ENCODE measurements at places on chromosomes 7 and 10.
A peak's percentile ranks its signal among the peaks of the same experiment; 100 is the strongest.

GRCh38 chr10:112278871-112279270 is 4.3 kb upstream of the TECTB start:
- DNase-seq = no peak

GRCh38 chr7:134771889-134772288 is 7.5 kb upstream of the CALD1 start:
- DNase-seq = peak; percentile 54

DNA sequence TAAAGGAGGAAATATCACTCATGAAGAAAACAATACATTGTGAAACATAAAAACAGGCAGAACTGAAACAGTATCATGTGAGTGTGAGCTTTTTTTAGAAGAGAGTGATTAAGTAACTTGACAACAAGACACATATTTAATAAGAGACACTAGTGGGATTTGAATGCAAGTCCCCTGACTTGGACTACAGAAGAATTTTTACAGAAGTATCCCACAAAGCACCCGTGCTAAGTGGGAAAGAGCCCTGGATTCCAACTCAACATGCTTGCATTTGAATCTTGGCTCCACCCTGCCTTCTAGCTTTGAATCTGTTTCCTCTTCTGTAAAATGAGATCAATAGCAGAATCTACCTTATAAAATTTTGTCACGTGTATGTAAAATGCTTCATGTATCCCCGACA is 166.2 kb downstream of the ZNF365 start:
- DNase-seq = no peak

DNA sequence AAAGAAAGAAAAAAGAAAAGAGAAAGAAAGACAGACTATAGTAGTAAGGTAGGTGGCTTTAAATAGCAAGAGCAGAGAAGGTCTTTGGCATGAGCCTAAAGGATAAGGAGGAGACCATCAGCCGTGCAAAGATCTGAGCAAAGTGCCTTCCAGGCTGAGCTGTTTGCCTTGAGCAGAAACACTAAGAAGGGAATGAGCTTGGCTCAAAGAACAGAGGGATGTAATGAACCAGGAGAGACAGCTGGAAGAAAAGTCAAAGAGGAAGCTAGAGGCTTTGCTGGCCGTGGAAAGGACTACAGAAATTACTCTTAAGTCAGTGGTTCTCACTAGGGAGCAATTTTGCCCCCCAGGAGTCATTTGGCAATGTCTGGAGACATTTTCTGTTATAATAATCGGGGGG is 228.6 kb downstream of the FGFR2 start:
- DNase-seq = no peak

DNA sequence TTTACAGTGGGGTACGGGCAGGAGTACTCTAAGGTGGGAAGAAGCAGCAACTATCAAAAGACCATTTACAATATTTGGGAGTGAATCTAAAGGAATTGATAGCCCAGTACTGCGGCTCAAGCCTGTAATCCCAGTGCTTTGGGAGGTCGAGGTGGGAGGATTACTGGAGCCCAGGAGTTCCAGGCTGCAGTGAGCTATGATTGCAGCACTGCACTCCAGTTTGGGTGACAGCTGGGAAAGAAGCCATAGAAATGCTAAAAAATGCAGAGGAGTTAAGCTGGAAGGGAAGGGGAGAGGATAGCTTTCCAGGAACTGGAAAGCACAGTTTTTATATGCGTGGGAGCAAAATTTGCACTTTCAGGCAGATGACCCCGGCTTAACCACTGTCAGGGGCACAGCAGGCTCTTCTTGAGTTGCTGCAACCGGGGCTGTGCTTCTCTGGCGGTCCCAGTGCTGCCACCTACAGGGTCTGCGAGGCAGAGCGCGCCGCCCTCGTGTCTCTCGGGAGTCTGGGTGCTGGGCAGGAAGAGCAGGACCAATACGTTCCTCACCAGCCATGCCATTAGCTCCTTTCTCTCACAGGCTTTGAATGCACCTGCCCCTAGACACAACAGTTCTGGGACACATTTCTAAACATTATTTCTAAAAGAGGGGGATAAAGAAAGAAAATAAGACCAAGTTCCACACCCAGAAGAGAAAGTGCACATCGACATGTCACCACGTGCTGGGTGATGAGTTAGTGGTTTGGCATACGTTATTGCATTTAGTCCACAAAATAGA is 10.1 kb upstream of the BMPER start:
- DNase-seq = no peak

DNA sequence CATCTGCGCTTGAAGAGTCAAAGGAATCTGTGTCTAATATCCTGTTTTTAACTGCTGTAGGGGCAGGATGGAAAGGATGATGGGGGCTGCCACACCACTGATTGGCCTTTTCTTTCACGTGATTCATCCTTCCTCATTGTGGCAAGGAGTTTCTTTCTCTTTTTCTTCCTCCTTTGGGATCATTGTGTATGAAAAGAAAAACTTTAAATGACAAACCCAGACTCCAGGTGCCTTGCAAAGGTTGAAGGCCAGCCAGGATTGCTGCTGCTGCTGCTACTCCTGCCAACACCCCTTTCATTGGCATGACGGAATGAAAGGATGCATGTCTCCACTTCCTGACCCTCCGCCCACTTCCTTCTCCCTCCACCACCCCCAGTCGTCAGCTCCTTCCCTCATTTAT is 6.5 kb upstream of the OIT3 start:
- DNase-seq = no peak

- no peak for DNase-seq
Observed at GRCh38 chr10:34740321-34740720, 74.8 kb downstream of the PARD3 start.

GRCh38 chr7:129273936-129274335 is 49.1 kb downstream of the AHCYL2 start:
- DNase-seq = no peak

- no peak for DNase-seq
Observed at GRCh38 chr10:49184642-49185111, 3.5 kb downstream of the TMEM273 start.

DNA sequence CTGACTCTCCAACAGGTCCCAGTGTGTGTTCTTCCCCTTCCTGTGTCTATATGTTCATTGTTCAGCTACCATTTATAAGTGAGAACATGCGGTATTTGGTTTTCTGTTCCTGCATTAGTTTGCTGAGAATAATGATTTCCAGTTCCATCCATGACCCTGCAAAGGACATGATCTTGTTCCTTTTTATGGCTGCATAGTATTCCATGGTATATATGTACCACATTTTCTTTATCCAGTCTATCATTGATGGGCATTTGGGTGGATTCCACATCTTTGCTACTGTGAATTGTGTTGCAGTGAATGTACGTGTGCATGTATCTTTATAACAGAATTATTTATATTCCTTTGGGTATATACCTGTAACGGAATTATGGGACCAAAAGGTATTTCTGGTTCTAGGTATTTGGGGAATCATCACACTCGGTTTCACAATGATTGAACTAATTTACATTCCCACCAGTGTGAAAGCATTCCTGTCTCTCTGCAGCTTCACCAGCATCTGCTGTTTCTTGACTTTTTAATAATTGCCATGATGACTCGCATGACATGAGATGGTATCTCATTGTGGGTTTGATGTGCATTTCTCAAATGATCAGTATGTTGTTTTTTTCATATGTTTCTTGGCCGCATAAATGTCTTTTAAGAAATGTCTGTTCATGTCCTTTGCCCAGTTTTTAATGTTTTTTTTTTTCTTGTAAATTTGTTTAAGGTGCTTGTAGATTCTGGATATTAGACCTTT is 60.2 kb downstream of the LSMEM1 start:
- no peak for DNase-seq

DNA sequence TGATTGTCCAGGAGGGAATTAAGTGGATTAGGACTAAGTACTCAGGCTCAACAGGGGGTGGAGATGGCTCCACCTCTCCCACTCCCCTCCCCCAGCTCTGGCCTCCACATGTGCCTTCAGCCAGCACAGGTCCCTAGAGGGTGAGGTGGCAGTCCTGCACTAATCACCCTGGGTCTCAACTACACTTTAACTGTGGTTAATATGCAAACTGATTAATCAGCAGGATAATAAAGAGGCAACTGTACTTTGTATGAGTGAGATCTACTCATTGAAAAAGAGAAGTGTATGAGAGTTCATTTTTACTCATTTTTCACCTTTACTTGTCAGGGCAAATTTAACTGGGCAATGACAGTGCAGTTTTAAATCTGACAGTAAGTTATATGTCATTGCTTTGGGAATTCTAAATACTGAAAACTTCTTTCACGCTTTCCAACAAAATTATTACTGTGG is 223.8 kb upstream of the CCDC6 start:
- DNase-seq = no peak

GRCh38 chr7:133313575-133313974 is 60.7 kb downstream of the EXOC4 start:
- DNase-seq = no peak

DNA sequence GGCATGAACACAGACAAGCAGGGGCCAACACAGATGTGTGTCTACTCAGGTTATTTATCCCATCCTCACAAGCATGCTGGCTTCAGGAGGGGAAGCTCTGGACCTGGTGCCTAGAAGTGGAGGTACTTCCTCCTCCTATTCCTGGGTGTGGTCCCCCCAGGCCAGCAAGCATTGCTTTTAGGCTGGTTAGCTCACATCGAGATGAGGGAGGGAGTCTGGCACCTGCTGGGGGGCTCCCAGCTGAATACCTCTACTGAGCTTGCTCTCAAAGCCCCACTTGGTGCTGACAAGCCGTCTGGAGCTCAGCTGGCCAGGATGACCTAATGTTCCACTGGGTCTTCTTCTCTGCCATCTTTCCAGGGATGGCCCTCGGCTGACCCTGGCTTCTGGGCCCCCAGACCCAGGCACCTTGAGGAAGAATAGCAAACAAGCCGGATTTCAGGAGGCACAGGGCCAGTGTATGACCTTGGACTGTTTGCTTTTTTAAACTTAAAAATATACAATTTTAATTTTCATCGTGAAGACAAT is 26.8 kb downstream of the FAM241B start:
- no peak for DNase-seq

DNA sequence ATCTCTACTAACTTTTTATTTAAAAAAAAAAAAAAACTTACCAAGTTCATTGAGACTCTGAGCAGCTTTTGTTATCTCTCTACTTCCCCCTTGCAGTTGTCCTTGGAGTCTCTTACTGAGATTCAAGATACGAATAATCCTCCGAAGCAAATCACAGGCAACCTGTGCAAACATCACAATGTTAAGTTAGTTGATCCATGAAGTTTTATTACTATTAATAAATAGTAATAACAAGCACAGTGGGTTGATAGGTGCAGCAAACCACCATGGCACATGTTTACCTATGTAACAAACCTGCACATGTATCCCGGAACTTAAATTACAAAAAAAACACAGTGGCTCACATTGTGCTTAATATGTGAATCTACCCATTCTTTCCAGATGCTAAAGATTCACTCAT is 36.5 kb downstream of the COG5 start:
- no peak for DNase-seq

- DNase-seq = peak; percentile 90
Observed at GRCh38 chr10:120508393-120508792, 51.4 kb downstream of the PLPP4 start.

DNA sequence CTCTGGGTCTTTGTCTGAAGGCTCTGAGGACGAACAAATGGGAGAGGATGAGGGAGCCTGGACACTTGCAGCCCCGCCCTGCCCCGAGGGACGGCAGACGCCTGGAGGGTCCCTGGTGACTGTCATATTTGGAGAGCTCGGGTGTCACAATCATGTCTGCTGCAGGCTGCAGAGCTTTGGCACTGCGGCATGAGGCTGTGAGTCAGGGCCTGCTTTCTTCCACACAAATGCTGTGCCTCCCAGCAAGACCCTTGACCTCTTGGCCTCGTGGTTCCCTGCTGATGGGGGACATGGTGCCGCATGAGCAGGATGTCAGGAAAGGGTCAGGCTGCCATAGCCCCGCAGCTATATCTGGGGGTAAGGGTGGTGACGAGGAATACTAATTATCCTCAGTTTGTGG is 64.9 kb upstream of the PPIF start:
- no peak for DNase-seq

DNA sequence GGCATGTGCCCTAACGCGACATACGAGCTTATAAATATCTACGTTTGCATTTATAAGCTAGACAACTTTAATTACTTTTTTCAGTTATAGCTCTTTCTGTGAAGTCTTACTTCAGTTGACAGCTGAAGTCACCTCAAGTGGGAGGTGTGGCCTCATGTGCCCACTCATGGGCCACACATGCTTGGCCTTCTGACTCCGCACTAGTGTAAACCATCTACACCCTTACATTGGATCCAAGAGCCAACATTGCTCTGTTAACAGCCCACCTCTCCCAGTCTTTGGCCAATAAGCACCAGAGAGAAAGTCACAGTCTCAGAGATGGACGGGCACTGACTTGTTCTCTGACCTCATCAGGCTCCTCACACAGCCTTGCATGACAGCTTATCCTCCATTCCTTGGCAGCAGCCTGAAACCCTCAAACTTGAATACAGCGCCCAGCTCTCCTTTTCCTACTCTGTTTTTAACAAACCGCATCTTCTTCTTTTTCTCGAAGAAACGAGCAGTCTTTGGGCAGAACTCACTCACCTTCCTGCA is 70.9 kb upstream of the AMPH start:
- peak; percentile 61 for DNase-seq

GRCh38 chr10:57338823-57339558 is 928.7 kb downstream of the IPMK start:
- DNase-seq = no peak

DNA sequence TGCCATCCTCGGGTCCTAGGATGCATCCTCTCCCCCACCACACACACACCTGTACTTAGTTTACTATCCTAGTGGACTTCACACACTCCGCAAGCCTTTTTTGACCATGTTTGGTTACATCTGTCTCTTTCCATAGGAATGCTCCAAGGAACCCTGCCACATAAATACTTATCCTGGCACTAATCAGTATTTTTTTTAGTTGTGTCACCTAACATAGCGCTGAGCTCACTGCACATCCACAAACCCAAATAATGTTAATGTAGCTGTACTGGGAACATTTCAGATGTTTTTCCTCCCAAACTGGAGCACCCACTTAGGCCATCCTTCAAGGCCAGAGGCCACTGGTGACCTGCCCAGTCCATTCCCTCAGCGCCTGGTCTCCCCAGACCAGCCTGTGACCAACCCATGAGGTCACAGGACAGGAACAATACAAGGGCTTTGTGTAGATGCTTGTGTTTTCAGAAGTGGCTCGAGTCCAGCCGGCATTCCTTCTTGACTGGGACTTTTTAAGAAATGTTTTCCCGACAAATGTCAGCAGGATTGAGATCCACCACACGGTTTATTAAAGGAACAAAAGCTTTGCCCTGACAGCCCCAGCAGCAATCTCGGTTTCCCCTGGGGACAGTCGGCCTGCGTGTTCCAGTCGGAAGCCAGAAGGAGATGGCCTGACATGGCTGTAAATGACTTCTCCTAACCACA is 181.4 kb downstream of the JCAD start:
- no peak for DNase-seq

DNA sequence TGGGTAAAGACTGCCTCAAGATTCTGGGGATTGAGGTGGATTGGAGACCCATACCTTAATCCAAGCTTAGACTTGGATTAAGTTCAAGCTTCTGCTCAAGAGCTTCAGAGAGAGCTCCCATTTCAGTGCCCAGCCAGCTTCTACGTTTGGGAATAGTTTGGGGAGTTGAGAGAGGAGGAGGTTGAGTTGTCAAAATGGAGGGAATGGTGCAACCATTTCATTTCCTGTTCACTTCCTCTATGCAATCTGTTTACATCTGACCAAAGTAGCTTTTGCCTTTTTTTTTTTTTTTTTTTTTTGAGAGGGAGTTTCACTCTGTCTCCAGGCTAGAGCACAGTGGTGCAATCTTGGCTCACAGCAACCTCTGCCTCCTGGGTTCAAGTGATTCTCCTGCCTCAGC is 65.8 kb downstream of the ENTPD1 start:
- DNase-seq = no peak

- no peak for DNase-seq
Observed at GRCh38 chr7:30658479-30659074, 23.7 kb downstream of the CRHR2 start.
